ENCODE measurements at places on chromosomes 3 and 15.

- peak; percentile 67 for DNase-seq
These were observed 45.2 kb upstream of the RASA2 start for GRCh38 chr3:141441381-141442364.

DNA sequence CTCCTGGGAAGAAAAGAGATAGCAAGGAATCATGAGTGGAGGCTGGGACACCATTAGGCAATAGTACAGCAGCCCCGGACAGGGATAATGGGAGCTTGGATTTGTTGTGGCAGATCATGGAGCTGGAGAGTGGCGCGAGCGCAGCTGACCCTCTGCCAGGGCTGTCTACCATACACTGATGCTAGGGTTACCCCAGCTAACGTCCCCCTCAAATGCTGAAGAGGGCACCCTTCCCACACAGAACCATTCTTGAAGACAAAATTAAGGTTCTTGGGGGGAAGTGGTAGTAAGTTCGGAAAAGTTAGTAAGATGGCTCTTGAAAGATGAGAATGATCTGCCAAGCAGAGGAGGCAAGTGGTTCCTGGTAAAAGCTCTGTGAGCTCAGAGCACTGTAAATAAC lies 61.1 kb downstream of the ST3GAL6 start:
- DNase-seq = no peak

DNA sequence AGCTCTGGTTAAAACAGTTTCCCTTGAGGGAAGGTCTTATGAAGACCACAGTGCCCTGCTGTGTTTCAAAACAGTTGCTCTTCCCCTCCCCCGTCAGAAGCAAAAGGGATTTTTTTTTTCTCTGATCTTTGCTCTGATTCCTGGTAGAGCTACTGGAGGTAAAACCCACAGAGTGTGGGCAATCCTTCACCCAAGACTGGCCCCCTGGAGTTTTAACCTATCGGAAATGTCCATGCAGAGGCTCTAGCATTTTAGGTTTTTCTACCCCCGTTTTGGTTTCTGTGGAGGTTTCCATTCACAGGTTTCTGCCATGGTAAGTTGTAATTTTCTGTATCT lies 27.7 kb downstream of the GRM2 start:
- DNase-seq = no peak

DNA sequence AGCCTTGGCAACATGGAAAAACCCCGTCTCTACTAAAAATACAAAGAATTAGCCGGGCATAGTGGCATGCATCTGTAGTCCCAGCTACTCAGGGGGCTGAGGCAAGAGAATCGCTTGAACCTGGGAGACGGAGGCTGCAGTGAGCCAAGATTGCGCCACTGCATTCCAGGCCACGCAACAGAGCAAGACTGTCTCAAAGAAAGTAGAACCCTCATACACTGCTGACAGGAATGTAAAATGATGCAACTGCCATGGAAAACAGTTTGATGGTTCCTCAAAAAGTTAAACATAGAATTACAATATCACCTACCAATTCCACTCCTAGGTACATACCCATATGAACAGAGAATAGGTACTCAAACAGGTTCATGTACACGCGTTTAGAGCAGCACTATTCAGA lies 158.9 kb downstream of the TBC1D5 start:
- DNase-seq = no peak

- DNase-seq = no peak
These were observed 84.5 kb downstream of the ZIC1 start for GRCh38 chr3:147493666-147494065.

GRCh38 chr3:110504401-110504800 lies 567.2 kb upstream of the NECTIN3 start:
- no peak for DNase-seq

- DNase-seq = no peak
These were observed 1.1 kb upstream of the EPHA6 start for GRCh38 chr3:96813134-96813819.

- DNase-seq = no peak
These were observed 23.1 kb downstream of the FGD5 start for GRCh38 chr3:14841836-14842235.

DNA sequence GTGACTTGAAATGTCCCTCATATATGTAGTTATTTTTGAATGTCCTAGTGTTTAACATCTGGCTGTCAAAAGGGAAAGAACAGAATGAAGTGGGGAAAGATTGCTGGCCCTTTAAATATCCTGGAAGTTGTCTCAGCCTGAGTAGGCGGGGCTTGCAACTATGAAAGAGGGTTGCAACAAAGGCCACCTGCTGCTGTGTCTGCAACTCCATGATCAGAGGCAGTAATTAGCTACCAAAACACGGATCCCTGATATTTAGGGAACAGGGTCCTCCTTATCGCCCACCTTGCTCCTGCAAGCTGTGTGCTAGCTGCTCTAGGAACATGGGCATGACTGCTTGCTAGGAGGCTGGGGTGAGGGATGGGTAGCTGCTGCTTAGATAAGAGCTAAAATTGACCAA lies 100.2 kb upstream of the CFAP20DC start:
- DNase-seq = no peak

GRCh38 chr15:73239564-73240215 lies 129.1 kb downstream of the HCN4 start:
- DNase-seq = no peak

DNA sequence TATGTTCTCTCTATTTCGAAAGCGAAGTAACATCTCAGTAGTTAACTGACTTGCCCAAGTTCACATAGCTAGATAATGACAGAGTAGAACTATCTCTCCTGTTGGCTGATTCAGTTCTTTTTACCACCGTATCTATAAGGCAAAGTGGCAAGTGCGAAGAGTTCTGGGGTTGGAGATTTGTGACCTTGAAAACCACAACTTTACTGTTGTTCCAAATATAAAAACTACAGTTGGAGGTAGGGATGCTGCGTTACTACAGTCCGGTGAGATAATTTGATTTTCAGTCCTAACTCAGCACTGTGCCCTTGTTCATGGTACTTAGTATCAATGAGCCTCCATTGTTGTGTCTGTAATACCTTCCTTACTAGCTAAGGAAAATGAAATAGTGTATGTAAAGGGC lies 71.2 kb upstream of the GOLGA8B start:
- DNase-seq = no peak

DNA sequence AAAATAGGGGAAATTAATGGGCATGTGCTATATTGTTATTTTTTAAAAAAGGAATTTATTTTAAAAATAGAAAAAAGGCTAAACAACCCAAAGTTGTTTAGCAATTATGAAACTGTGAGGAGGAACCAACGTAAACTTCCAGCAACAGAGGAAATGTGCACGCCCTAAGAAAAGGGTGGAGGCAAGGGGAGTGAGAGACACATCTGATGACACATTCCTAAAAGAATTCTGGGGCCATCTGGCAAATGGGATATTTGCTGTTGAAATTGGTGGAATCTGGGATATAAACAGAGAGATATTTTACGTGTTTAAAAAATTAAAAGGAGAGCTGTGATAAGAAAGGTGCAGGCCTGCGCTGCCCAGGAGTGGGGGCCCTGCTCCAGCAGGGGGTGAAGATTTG lies 50.8 kb upstream of the MUC13 start:
- DNase-seq = no peak

GRCh38 chr3:196082619-196082971 lies 705 bp upstream of the TFRC start:
- no peak for DNase-seq

GRCh38 chr3:150443331-150443741 lies 35.2 kb downstream of the TSC22D2 start:
- DNase-seq = no peak
